ENCODE measurements at places on chromosomes 6 and 20.

GRCh38 chr6:72238900-72239299, 352.6 kb downstream of the RIMS1 start:
- DNase-seq: peak; percentile 39

DNA sequence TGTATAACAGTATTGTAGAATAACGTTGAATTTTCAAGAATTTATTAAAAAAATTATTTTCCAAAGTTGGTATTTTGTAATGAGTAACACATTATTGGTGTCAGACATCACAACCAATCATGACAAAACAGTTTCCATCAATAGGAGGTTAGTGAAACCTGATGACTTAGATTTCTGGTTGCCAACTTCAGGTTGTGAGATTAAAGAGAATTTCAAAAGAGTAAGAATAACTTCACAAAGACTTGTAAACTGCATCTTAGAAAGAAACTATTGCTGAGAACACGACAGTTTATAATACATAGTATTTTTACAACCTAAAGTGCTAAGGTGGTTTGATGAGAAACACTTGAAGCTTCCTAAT, 159.2 kb upstream of the ARG1 start:
- DNase-seq: no peak

- no peak for DNase-seq
These were observed 8.6 kb downstream of the AHCY start for GRCh38 chr20:34294563-34294962.

DNA sequence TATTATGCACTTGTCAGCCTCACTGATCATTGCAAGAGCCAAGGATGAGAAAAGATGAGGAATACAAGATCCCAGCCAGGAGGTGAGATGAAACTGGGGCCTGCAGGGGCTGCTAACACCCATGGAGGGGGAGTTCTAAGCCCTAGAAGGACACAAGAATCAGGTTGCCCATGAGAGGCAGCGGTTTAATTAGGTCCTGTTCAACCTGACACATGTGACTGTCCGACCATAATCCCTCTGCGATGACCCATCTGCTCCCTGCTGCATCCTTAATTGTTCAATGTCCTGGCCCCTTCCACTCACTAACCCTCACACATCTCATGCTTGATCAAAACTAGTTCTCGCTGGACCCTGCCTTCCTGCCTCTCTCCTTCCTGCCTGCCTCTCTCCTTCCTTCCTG, 52.2 kb upstream of the NNAT start:
- no peak for DNase-seq

DNA sequence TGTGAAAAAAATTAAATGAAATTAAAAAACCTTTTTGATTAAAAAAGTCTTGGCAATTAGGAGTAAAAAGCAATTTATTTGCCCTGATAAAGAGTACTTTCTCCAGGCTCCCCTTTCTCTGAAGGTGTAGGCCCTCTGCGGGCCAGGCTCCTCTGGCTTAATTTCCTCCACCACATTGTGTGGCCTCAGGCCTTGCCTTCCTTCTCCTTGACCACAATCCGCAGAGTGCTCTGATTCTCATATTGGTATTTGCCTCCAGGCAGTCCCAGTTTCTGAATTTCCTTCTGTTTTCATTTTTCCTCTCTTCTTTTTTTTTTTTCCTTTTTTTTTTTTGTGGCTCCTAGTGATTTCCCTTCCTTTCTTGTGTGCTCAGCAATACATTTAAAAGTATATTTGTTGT, 96.4 kb downstream of the AIG1 start:
- DNase-seq: peak; percentile 85
